ENCODE measurements at places on chromosomes 7 and 10.

DNA sequence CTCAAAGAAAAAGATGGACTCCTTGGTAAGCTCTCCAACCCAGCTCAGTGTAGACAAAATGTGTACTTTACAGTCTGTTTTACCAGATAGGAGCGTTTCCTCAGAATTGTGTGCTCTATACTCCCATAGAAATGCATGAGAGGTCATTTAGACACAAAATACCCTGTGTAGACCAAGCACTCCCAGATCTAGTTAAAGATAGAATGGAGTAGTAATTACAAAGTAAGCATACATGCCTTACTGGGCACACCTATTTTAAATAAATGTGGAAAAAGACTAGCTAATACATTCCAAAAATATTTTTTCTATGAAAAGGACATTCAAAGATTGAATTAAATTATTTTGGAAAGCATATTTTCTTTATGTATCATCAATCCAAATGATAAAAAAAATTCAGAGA is 271.9 kb upstream of the DGKB start:
- no peak for DNase-seq

DNA sequence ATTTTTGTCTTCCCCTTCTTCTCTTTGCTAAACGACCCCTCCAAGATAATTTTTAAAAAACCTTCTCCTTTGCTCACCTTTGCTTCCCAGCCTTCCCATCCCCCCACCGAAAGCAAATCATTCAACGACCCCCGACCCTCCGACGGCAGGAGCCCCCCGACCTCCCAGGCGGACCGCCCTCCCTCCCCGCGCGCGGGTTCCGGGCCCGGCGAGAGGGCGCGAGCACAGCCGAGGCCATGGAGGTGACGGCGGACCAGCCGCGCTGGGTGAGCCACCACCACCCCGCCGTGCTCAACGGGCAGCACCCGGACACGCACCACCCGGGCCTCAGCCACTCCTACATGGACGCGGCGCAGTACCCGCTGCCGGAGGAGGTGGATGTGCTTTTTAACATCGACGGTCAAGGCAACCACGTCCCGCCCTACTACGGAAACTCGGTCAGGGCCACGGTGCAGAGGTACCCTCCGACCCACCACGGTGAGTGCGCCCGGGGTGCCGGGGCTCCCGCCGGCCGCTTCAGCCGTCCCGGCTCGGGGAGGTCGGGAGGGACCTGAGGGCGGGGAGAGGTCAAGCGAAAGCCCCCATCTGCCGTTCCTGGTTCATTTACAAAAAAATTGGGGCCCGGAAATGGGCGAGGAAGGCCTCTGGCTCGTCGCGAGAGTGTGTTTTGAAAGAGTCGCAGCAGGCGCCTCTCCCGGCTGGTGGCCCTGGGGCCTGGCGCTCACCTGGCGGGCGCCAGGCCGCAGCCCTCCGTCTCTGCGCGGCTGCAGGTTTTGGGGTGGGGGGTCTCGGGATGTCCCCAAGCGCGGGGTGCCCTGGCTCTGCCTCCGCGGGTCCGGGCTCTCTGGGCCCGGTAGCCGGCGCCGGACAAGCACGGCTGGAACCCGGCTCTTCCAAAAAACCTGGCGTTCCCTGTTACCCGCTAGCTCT is 1.2 kb downstream of the GATA3 start:
- no peak for DNase-seq

DNA sequence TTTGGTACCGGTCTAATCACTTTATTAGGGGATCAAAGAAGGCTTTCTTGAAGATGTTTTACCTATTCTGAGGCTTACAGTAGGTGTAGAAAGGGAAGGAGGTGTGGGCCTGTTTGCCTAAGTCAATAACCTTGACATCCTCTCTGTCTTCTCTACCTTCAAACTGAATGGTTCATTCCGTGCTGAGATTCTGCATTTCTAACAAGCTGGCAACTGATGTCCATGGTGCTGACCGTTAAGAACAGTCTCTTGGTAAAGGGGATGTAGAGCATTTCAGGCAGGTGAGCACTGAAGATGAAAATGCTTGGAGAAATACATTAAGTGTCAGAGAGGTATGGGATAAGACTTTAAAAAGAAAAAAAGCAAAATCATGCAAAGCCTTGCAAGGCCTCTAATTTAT is 51.5 kb upstream of the DGKB start:
- DNase-seq, result no peak

- peak; percentile 26 for DNase-seq
Observed at GRCh38 chr7:18357691-18358090, 137.9 kb upstream of the HDAC9 start.

DNA sequence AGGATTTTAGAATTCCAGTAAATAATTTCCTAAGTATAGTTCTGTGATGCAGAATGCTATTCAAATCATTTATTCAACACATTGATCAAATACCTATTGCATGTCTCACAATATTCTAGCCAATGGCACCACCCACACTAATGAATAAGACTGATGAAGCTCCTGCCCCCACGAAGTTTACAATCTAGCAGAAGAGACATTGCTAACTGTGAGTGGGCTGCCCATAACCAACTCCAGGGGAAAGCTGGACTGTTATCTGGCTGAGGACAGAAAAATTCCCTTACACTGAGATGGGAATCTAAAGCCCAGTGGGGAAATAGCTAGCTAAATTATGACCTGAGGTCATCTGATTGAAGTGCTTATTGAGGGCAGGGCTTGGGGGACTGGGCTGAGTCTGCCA is 128.8 kb upstream of the LYZL2 start:
- peak; percentile 27 for DNase-seq

DNA sequence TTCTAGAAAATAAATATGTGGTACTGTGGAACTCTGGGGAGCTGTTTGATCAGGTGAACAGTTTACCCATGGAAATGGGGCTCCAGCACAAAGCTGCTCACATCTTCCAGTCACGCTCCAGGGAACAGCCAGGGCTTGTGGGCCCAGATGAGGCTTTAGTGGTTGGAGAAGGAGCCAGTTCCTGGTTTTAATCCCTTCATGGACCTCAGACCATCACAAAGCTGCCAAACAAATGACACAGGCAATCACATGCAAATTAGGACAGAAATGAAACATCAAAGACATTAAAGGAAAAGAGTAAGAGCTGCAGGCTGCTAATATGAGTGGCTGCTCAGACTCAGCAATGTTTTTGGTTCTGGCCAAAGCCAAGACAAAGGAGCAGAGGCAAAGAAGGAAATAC is 2.2 kb upstream of the ATP6V0E2 start:
- DNase-seq, result no peak

GRCh38 chr10:95655571-95656290 is 780 bp downstream of the ALDH18A1 start:
- peak; percentile 60 for DNase-seq

- no peak for DNase-seq
Observed at GRCh38 chr7:106590209-106590816, 70.6 kb downstream of the CCDC71L start.

- no peak for DNase-seq
Observed at GRCh38 chr10:14774797-14775196, at the start of gene FAM107B. Gene FAM107B (minus strand): TSS chr10:14774897. CDS start chr10:14774663, 234 bp downstream.

DNA sequence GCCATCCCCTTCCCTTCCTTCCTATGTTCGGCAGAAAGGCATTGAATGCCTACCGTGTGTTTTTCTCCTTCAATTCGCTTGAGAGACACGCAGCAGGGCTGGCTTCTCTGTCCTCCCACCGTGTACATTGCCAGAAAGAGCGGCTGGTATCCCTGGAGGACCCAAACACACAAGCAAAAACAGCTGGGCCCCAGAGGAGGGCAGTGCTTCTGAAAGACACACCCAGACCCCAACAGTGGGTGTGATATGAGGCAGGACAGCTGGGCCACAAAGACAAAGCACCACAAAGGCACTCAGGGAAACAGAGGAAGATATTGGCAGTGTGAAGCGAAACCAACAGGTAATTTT is 133.1 kb upstream of the SH2B2 start:
- DNase-seq, result no peak

- peak; percentile 91 for DNase-seq
Observed at GRCh38 chr10:69092959-69093850, 5.3 kb downstream of the SRGN start.

- no peak for DNase-seq
Observed at GRCh38 chr7:49037346-49038210, 113.2 kb downstream of the CDC14C start.

GRCh38 chr7:22589641-22590201 is 89.7 kb upstream of the STEAP1B start:
- DNase-seq, result peak; percentile 78

DNA sequence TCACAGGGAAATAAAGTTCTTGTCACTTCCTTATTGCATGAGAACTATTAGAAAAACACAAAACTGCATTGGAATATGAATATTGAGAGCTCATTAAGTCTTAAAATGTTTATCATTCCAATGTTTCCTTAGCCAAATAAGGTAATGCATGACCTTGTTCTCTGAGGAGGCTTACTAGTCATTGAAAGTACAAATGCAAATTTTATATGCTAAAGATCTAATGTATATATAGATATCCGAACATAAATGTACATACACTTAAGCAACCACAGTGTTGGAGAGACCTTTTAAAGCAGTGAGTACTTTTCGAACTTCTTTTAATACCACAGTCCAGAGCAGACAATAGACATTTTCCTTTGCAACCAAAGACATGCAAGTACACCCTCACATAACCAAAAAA is 96.1 kb downstream of the RELN start:
- DNase-seq, result no peak

- no peak for DNase-seq
Observed at GRCh38 chr10:76114581-76115001, 683.2 kb downstream of the LRMDA start.

DNA sequence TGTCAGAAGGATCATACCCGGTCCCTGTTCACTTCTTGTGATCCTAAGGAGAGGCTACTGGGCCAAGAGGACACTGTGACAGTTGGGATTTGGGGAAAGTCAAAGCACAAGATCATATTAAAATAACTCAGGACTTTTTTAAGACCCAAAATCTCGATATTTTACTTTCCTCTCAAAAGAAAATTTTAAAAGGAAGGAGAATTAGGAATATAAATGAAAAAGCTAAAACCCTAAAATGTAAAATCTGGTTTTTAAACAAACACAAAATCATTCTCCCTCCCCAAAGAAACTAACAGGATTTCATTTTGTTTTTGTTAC is 36.4 kb downstream of the ALOX5 start:
- no peak for DNase-seq

DNA sequence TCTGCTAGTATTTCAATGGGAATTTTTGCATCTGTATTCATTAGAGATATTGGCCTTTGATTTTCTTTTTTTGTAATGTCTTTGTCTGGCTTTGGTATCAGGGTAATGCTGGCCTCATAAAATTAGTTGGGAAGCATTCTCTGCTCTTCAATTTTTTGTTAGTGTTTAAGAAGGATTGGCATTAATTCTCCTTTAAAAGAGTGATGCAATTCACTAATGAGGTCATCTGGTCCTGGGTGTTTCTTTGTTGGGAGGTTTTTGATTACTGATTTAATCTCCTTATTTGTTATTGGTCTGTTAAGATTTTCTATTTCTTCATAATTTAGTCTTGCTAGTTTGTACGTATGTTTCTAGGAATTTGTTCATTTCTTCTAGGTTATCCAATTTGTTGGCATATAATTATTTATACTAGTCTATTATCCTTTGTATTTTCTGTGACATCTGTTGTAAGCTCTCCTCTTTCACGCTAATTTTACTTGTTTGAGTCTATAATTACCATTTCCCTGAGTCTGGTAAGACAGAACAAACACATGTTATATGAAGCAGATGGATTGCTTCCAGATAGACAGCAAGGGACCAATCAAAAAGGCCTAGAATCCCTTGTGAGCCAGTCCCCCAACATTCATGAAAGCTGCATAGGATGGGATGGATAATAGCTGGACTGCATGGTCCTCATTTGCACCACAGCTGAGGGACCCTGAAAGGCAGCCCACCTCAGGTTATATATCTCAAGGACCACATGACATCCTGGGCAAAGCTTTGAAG is 54.4 kb downstream of the MTPAP start:
- DNase-seq, result peak; percentile 6

DNA sequence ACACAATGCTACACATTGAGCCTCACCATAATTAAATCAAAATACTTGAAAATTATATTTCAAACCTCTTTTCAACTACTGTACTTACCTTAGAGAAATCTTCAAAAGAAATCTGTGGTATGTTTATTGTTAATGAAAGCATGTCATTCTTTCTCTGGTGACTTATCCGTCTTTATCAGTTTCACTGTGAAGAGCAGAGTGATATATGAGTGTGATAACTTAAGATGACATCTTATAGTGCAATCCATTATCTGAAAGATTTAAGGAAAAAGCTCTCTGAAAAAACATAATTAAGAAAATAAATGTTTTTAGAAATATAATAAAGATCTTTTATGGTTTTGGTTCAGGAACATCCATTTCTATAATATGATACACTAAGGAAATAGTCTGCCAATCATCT is 911.6 kb upstream of the C7orf33 start:
- DNase-seq, result no peak

DNA sequence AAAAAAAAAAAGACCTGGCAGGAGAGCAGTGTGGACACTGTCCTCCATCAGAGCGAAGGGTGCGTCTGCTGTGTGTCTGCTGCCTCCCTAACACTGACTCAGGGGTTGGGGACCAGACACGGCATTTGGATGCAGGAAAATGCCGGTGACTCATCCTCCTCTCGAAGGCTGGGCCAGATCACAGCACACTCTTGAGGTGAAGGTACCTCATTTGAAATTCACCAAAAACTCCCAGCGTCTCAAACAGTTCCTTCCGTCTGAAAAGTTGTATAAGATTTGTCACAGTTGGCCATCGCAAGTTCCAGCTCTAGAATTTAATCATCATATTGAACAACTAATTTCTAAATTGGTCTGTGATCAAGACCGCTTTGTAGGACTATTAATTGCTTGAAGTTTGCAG is 118.1 kb upstream of the LYZL2 start:
- DNase-seq, result peak; percentile 66

GRCh38 chr7:27080844-27081436 is 14.9 kb downstream of the HOXA1 start:
- no peak for DNase-seq

DNA sequence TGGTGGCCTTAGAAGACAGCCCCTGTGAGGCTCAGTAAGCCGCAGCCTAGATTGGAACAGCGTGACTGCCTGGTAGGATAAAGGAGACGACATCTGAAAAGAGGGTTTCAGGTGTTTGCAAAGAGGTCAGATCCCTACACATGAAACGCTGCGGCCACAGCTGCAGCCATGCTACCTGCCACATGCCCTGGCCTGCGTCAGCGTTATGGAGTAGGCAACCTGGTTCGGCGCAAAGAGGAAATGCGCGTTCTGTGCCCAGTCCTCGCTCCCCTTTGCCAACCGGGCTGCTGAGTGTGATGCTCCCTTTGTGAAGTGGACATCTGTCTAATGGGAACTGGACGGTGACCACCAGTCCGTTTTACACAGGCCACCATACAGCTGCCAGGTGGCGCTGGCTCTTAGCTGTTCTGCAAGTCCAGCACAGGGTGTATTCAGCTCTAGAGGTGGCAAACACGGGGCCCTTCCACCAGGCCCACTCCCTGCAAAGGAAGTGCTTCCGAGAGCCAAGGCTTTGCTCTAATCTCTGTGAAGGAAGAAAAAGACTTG is 160.3 kb downstream of the CELF2 start:
- no peak for DNase-seq

DNA sequence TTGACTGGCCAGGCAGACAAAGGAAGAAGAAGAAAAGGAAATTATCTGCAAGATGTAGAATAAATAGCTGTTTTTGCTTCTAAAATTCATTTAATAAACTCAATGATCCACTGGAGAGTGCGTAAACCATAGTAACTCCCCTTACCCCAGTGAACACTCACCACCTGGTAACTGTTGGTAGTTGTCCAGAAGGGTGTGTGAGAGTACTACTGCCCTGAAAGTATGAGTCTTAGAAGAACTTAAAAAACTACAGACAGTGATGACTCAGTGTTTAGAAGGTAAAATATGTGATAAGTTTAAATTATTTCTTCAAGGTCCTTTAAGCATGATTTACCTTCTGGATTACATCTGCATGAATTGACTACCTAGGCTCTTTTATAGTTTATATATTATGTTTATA is 53.0 kb upstream of the SEMA3A start:
- peak; percentile 81 for DNase-seq

GRCh38 chr10:119005362-119006043 is 24.0 kb upstream of the NANOS1 start:
- DNase-seq, result peak; percentile 62

All from fibroblast of mammary gland (primary cell).